ENCODE measurements at places on chromosomes 3 and 15. TPM values are rescaled to one million over a fixed set of nuclear protein-coding genes. Genes with fewer than 3 reads are reported as not detected.

GRCh38 chr3:119913021-119913420, 131.1 kb downstream of the NR1I2 start:
- DNase-seq: no peak

The HYAL2 gene
- total RNA-seq: 5.1 TPM

The CRYBG3 gene
- total RNA-seq: 4.2 TPM

- DNase-seq: peak; percentile 70
Measured at GRCh38 chr3:141913150-141913811, 36.8 kb downstream of the ATP1B3 start.

The SLCO3A1 gene
- 5.6 TPM for total RNA-seq

GRCh38 chr3:141266186-141266585, 34.6 kb downstream of the PXYLP1 start:
- no peak for DNase-seq

- DNase-seq: no peak
Measured at GRCh38 chr3:78857494-78858111, 910.2 kb downstream of the ROBO1 start.

DNA sequence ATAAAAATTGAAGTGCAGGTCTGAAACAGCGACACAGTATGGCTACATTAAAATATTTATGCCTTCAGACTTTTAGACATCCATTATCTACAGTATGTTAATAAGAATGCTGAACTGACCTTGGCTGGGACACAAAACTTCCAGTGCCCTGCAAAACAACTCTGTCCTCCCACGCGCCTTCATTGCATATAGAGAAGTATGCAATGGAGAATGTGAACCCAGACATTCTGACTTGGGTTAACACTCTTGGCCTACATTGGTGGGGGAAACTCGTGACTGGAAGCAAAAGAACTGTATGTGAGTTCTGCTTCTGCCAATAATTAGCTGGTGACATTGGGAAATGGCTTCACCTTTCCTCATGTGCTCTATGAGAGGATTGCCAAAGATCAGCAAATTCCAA, 110.5 kb upstream of the SLC24A5 start:
- DNase-seq: no peak

The NANOGP8 gene
- not detected for total RNA-seq

Measured in activated CD4-positive, alpha-beta T cell treated with anti-CD3 and anti-CD28 coated beads for 36 hours (primary cell).